SK-N-SH (cell line): ENCODE measurements at places on chromosomes 12 and 14.
A peak's percentile ranks its signal among the peaks of the same experiment; 100 is the strongest.

- DNase-seq = no peak
Observed at GRCh38 chr12:104890476-104891096, 67.5 kb downstream of the SLC41A2 start.

- no peak for DNase-seq
Observed at GRCh38 chr14:74941676-74942097, 13.7 kb downstream of the PGF start.

GRCh38 chr12:117472983-117473382 is 111.6 kb upstream of the NOS1 start:
- peak; percentile 67 for DNase-seq

- no peak for DNase-seq
Observed at GRCh38 chr14:35940291-35940690, 114.2 kb downstream of the BRMS1L start.

- DNase-seq = no peak
Observed at GRCh38 chr14:56514663-56515371, 64.8 kb upstream of the TMEM260 start.

- peak; percentile 77 for DNase-seq
Observed at GRCh38 chr12:94147991-94148738, at the start of gene PLXNC1. TSS of gene PLXNC1 (plus strand) at chr12:94148577. CDS start at chr12:94148972, 395 bp downstream.

GRCh38 chr14:34359420-34360117 is 102.5 kb downstream of the SPTSSA start:
- no peak for DNase-seq
